ENCODE measurements at places on chromosomes 16 and 17.

- no peak for DNase-seq
These were observed 76.6 kb downstream of the STX8 start for GRCh38 chr17:9499041-9499440.

- DNase-seq: peak; percentile 45
These were observed 16.0 kb downstream of the NDUFAF8 start for GRCh38 chr17:81254955-81255717.

GRCh38 chr17:78836420-78837021 is 4.1 kb downstream of the USP36 start:
- no peak for DNase-seq

DNA sequence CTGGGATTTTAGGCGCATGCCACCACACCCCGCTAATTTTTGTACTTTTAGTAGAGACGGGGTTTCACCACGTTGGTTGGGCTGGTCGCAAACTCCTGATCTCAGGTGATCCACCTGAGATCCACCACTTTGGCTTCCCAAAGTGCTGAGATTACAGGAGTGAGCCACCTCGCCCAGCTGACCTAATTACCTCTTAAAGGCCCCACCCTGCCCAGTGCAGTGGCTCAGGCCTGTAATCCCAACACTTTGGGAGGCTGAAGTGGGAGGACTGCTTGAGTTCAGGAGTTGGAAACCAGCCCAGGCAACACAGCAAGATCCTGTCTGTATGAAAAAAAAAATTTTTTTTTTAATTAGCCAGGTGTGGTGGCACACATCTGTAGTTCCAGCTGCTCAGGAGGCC is 2.9 kb upstream of the COASY start:
- no peak for DNase-seq

- no peak for DNase-seq
These were observed 30.2 kb downstream of the POLR3E start for GRCh38 chr16:22327446-22327775.

Data from K562 (cell line).